ENCODE measurements at places on chromosomes 4 and X.

DNA sequence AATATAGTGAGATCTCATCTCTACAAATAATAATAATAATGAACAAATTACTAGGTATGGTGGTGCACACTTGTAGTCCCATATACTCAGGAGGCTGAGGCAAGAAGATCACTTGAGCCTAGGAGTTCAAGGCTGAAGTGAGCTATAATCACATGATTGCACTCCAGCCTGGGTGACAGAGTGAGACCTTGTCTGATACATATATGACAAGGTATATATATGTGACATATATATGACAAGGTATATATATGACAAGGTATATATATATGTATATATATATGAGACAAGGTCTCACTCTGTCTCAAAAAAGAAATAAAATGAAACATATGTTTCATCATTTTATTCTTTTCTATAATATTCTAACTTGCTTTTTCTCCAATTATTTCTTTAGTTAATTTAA is 278.1 kb upstream of the TET2 start:
- DNase-seq: no peak

DNA sequence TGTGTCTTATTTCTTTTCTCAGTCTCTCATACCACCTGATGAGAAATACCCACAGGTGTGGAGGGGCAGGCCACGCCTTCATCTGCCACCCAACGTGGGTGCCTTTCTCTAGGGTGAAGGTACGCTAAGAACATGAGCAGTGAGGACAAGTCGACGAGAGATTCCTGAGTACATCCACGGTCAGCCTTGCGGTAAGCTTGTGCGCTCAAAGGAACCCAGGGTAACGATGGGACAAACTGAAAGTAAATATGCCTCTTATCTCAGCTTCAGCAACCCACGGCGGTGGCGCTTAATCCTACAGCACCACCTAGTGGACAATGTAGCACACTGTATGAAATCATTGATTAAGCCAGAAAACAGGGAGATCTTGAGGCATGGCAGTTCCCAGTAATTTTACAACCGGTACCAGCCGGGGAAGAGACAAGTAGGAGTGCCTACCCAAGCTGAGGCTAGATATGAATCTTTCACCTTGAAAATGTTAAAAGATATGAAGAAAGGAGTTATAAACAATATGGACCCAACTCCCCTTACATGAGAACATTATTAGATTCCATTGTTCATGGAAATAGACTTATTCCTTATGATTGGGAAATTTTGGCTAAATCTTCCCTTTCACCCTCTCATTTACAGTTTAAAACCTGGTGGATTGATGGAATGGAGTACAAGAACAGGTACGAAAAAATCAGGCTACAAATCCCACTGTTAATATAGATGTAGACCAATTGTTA is 63.0 kb downstream of the ZNF732 start:
- peak; percentile 3 for DNase-seq

DNA sequence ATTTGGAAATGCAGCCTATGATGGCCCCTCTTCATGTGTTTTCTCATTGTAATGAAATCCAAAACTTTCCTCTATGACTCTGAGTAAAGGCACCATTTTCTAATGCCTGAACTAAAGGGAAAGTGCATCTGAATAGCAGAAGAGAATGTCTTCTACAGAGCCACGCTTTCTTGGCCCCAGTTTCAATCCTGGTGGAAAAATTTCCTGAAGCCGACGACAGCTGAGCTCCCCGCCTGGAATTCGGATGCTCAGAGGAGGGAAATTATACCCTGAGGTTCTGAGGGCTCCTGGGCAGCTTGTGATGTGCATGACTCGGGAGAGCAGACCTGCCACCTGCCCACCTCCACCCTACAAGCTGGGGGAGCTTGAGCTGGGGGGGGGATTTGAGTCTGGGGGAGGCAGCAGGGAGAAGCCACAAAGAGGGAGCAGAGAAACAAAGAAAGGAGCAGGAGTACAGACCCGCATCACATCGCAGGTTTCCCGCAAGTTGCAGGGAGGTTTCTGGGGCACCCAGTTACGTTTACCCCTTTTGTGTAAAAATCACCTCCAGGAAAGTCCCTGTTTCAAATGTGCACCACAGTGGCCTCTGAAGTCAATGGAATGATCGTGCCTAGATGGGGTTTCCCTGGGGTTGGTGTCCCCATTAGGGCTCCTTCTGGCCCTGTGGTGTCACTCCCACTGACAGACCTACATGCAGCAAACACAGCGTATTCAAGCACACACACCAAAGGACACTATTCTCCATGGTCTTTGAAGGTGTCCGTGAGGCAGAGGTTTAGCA is 145.6 kb upstream of the RBPJ start:
- DNase-seq: no peak

DNA sequence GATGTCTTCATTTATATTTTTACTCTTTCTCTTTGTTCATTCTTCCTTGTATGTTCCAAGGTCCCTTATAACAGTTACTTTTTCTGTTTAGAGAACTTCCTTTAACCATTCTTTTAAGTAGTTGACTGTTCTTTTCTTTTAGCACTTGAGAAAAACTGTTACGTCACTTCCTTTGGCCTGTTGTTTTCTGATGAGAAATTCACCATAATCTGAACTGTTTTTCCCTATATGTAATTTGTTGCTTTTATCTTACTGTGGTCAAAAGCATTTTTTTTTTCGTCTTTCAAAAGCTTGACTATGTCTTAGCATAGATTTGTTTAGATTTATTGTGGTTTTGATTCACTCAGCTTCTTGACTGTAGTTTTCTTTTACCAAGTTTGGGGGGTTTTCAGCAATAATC is 1660.3 kb upstream of the PCDH10 start:
- no peak for DNase-seq

DNA sequence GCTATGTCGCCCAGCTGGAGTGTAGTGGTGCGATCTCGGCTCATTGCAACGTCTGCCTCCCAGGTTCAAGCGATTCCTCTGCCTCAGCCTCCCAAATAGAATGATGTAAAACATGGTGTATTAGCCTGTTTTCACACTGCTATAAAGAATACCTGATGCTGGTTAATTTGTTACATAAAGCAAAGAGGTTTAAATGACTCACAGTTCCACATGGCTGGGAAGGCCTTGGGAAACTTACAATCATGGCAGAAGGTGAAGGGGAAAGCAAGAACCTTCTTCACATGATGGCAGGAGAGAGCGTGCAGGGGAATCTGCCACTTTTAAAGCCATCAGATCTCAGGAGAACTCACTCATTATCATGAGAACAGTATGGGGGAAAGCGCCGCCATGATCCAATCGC is 1191.8 kb downstream of the ARAP2 start:
- no peak for DNase-seq

DNA sequence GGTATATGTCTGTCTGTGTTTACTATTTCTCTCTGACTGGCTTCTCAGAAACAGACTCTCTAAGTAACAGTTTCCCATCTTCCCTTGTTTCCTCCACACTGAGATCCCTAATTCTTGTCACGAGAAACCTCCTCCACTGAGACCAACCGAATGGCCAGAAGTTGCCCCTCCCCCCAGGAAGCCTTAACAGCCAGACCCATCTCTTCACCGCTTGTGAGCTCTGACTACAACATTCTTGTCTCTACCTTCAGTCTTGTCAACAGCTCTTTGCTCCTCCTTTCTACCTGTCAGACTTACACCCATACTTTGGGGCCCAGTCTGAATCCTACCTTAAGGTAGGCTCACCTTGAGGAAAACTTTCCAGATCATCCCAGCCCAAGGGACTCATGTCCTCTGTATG is 90.8 kb downstream of the NHSL2 start:
- no peak for DNase-seq

GRCh38 chrX:137945470-137945869 is 379.5 kb downstream of the ZIC3 start:
- DNase-seq: no peak

DNA sequence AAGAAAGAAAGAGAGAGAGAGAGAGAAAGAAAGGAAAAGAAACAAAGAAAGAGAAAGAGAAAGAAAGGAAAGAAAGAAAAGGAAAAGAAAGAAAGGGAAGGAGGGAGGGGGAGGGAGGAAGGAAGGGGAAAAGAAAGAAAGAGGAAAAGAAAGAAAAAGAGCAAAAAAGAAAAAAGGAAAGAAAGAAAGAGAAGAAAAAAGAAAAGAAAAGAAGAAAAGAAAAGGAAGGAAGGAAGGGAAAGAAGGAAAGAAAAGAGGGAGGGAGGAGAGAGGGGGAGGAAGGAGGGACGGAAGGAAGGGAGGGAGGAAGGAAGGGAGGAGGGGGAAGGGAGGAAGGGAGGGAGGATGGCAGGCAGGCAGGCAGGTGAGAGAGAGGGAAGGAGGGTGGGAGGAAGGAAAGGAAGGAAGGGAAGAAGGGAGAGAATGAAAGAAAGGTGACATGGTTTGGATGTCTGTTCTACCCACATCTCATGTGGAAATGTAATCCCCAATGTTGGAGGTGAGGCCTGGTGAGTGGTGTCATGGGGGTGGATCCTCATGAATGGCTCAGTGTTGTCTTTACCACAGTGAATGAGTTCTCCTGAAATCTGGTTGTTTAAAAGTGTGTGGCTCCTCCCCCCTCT is 83.0 kb upstream of the DCLK2 start:
- DNase-seq: no peak

DNA sequence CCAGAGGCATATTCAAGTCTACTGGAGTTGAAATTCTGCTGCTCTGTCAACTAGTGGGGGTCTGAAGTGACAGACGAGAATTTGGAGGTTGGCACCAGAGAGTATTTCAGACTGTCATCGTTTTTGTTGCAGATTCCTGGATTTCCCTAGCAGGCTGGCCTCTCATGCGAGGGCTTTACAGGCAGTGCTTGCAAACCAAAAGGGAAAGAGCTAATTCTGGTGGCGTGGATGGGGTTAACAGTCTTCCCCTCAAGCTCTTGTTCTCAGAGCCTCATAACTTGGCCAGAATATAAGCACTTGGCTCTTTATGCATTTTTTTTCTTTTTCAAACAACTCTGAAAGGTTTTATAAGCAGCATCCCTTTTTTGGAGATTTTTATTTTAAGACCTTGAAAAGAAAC is at the start of gene SPARCL1:
SPARCL1 (minus strand) TSS at position 190 of the 400 bp plus-strand sequence. CDS start 29,802 bp downstream, outside the sequence.
- DNase-seq: no peak

DNA sequence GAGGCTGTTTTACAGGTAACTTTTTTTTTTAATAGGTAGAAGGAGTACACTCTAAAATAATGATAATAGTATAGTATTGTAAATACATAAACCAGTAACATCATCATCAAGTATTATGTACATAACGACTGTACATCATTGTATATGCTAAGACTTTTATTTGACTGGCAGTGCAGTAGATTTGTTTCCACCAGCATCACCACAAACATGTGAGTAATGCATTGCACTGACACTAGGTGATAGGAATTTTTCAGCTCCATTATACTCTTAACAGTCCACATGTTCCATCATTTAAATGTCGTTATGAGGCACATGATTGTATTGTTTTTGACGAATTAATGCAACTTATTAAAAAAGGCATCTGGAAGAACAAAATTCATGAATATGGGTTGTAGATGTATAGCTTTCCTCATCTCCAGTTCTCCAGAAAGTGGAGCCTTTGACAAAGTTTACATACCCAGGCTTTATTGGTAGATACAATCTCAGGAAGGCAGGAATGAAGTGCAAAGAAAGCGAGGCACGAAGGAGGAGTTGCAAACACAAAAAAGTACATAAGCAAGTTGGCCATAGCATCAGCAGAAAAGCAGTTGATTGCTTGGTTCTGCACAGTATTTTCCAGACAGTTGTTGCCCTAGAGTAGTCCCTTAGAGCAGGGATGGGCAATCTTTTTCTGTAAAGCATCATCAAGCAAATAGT is 336.9 kb upstream of the NR3C2 start:
- no peak for DNase-seq

GRCh38 chr4:48334900-48335384 is 6.4 kb upstream of the SLAIN2 start:
- DNase-seq: no peak

DNA sequence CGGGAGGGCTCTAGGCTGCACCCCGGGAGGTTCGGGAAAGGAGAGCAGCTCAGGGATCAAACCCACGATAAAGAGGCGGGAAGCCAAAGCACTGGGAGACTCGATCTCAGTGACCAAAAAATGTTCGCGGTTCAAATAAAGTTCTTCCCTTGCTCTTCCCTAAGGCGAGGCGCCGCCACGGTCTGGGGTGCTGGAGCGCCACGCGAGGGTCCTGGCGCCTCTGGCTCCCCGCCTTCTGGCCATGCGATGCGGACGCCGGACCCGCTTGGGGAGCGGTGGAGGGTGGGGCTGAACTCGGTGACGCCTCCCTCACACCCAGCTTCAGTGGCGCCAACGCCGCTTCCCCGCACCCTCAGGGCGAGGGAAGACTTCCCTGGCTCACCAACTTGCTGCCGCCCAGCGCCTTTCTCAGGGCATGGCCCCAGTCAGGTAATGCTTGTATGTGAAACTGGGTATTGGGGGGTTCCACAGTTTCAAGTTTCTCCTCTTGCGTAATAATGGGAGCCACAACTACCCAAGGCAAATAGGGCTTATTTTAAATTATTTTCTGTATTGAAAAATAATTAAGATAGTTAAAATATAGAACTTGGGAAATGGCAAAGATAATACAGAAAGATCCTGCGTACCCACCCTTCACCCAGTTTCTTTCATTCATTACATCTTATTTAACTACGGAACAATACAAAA is at the start of gene QRFPR:
QRFPR (minus strand) TSS at position 243 of the 687 bp plus-strand sequence. CDS start 371 bp downstream, outside the sequence.
- DNase-seq: no peak

GRCh38 chr4:187426511-187426910 is 569.1 kb upstream of the ZFP42 start:
- no peak for DNase-seq

GRCh38 chrX:2526390-2526789 is 25.6 kb upstream of the DHRSX start:
- no peak for DNase-seq

DNA sequence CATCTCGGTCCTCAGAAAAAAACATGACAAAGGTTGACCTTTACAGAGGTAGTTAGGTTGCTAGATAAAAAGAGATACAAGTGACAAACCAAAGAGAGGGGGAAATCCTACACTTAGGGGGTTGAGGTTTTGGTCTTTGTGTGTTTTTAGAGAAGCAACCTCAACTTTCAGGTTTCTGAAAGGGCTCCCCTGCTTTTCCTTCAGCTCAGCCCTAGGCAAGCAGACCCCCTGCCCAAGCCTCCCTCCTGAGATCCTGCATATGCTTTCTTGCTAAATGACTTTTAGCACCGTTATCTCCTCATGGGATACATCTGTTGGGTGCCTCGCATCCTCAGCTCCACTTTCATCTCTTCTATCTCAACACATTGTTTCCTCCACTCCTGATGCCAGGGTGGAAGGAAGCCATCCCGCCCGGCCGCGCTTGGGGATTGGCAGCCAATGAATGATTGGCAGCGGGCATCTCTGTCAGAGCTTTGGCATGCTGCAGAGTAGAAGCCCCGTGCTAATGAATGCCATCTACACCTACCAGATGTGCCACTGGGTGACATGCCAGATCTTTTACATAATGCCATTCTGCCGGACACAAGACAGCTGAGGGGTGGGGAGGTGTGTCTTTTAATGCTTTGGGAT is 15.0 kb upstream of the PRDM8 start:
- DNase-seq: no peak

- no peak for DNase-seq
These were observed 162.5 kb downstream of the PRDM5 start for GRCh38 chr4:120760047-120760446.

- DNase-seq: no peak
These were observed 685.8 kb downstream of the GABRG1 start for GRCh38 chr4:45438047-45438446.

DNA sequence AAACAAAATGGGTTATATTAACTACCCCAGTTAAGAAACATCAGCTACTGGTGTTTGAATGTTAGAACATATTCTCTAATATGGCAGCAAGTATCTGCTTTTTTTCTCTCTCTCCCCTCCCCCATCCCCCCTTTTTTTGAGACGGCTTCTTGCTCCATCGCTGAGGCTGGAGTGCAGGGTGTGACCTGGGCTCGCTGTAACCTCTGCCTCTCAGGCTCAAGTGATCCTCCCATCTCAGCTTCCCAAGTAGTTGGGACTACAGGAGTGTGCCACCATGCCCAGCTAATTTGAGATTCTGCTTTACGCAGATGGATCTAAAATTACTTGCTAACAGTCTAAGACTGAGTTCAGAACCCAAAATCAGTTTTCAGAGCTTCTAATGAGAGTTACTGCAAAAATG is 101.9 kb downstream of the AFF1 start:
- no peak for DNase-seq

All from stimulated activated CD8-positive, alpha-beta memory T cell treated with anti-CD3 and anti-CD28 coated beads, Interleukin-15, amount 100 ng/mL, for 24 hours (primary cell).